ENCODE measurements at places on chromosomes 5 and 9. TPM values are rescaled to one million over a fixed set of nuclear protein-coding genes. Genes with fewer than 3 reads are reported as not detected.

- peak; percentile 19 for DNase-seq
Measured at GRCh38 chr5:80346055-80346454, 26.3 kb downstream of the SPZ1 start.

GRCh38 chr9:121773286-121773953, 122.0 kb downstream of the DAB2IP start:
- DNase-seq: no peak

GRCh38 chr5:102241809-102242421, 54.2 kb downstream of the SLCO4C1 start:
- DNase-seq: no peak

GRCh38 chr5:67405101-67405364, 208.4 kb upstream of the CD180 start:
- no peak for DNase-seq

GRCh38 chr5:88875341-88876234, 7.4 kb downstream of the MEF2C start:
- DNase-seq: no peak

GRCh38 chr5:10036136-10036815, 213.4 kb downstream of the ATPSCKMT start:
- DNase-seq: no peak

DNA sequence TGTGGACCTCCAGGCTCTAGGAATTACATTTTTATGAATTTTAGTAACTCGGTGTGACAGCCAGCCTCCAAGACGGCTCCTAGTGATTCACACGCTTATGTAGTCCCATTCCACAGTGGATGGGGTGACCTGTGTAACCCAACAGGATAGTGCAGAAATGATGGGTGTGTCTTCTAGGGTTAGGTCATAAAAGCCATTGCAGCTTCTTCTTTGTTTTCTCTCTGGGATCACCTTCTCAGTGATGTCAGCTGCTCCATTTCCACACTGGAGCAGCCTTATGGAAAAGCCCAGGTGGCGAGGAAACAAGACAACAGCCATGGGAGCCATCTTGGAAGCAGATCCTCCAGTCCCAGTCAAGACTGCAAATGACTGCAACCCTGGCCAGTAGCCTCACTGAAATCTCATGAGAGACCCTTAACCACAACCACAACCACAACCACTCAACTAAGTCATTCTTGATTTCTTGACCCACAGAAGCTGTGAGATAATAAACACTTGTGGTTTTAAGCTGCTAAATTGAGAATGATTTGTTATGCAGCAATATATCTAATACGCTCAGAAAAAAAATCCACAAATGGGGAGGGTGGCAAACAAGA, 5.1 kb upstream of the GNPDA1 start:
- DNase-seq: no peak

GRCh38 chr5:32683125-32683524, 28.0 kb upstream of the NPR3 start:
- DNase-seq: no peak

The RICTOR gene
- polyA plus RNA-seq: 33.0 TPM

GRCh38 chr9:132627106-132627505, 42.7 kb downstream of the DDX31 start:
- DNase-seq: no peak

The ZMYND19 gene
- polyA plus RNA-seq: 19.5 TPM

GRCh38 chr9:34744295-34745221, 34.6 kb upstream of the CCL21 start:
- DNase-seq: no peak

DNA sequence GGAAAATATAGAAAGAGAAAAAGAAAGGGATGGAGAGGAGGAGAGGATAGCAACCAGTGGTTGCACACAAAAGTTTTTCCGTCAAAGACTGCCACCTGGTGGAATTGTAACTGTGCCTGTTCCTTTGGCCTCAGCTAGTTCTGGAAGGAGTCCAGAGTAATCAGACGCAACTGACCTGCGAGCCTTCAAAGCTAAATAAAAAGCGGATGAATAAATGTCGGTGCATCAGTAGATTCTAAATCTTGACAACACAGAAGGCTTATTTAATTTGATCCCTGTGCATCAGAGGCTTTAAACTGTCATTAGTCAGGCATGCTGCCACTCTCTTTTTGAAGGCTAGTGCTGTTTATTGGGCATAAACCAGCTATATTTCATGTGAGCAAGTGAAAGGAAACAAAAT, 132.9 kb upstream of the ACO1 start:
- peak; percentile 87 for DNase-seq

The MAPKAP1 gene
- polyA plus RNA-seq: 74.5 TPM

- no peak for DNase-seq
Measured at GRCh38 chr5:86565197-86565789, 52.4 kb upstream of the COX7C start.

- DNase-seq: no peak
Measured at GRCh38 chr5:92144824-92145223, 761.7 kb upstream of the ARRDC3 start.

DNA sequence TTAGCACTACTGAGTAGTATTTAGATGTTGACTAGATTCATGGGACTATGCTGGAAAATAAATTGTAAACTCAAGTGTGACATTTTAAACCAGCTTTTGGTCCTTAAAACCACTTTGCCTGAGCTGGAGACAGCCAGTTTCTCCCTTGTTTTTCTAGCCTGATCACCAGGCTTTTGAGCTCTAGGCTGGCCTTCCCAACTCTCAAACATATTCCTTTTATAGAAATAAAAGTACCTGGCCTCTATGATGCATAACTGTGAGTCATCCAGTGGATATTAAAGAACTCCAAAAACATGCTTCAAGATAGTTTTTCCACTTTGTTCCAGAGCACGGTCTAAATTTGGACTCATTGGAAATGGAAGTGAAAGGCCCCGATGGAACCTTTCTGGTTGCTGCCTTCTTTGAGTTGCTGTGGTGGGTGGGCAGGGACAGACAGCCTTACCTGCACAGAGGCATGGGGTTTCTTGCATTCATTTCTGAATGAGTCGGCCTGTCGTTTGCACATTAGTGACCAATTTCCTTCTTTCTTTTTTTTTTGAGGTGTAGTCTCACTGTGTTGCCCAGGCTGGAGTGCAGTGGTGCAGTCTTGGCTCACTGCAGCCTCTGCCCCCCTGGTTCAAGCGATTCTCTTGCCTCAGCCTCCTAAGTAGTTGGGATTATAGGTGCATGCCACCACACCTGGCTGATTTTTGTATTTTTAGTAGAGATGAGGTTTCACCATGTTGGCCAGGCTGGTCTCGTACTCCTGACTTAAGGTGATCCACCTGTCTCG, 43.1 kb downstream of the TRIO start:
- no peak for DNase-seq

The PCDHGB1 gene
- 1.9 TPM for polyA plus RNA-seq

The SOX30 gene
- polyA plus RNA-seq: 0.50 TPM

DNA sequence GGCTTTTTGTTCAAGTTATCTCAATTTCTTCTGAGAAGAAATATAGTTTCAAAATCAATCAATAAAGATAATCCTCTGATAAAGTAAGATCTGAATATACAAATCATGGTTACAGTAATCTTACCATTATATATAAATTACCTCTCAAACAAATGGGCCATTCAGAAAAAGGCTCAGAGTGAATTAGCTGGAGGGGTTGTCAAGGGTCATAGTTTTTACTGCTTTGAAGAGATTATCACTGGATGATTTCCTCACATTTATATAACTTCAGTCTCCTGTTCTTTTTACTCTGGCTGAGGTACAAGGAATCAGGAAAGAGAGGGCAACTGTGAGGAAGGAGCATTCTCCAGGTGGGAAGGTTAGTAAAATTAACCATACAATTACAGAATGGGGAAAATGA, 148.6 kb upstream of the ELL2 start:
- DNase-seq: no peak

- DNase-seq: no peak
Measured at GRCh38 chr9:69131682-69132081, 42.4 kb upstream of the TJP2 start.

The WDR38 gene
- 0.22 TPM for polyA plus RNA-seq

DNA sequence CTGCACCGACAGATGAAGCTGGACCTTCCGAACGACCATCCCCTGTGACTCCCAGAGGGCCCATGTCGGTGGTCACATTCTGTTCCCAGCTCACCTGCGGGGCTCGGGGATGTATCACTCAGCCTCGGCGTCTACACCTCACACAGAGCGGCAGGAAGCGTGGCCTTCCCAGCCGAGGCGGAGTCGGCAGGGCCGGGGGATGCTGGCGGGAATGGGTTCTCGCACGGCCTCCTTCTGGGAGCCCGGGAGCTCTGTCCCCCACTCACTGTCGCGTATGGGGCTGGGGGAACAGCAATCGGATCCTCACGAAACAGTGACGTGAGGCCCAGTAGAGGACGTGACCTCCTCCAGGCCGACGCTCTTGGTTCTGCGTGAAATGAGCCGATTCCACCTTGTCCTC, 20.4 kb downstream of the NACC2 start:
- DNase-seq: no peak

DNA sequence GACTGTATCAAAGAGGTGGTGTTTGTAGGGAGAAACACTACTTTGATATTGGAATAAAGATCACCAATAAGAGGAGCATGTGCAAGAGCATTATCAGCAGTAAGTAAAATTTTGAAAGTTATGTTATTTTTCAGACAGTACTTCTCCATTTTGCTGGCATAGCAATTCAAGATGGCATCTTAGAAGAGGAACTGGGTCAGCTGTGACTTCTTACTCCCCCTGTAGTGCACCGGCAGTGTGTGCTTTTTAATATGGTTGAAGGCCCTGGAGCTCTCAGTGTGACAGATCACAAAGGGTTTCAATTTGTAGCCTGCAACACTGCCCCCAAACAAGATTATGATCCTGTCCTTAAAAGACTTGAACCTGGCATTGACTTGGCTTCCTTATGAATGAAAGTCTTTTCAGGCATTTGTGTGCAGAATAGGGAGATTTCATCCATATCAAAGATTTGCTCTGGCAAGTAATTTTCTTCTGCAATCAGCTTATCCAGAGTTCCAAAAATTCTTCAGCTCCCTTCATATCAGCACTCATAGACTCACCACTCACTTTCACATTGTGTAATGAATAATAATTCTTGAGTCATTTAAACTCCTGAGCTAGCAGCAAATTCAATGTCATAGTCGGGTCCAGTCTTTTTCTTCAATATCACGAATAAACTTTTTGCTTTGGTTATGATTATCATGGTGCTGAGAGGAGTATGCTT, 105.7 kb upstream of the MAMDC2 start:
- DNase-seq: no peak

DNA sequence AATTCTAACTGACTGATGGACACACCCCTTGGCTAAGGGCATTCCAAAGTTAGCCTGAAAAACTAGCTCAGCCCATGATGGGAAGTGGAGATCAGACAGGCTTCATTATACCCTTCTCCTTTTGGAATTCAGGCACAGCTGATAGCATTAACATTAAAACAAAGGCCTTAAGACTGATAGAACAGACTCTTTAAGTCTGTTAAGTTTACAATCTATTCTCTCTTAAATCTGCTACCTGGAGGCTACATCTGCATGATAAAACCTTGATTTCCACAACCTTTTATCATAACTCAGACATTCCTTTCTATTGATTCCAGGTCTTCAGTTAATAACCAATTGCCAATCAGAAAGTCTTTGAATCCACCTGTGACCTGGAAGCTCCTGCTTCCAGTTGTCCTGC, 281.4 kb downstream of the TUSC1 start:
- DNase-seq: no peak

The TMEM252 gene
- 7.7 TPM for polyA plus RNA-seq

GRCh38 chr5:141507387-141508091, 18.7 kb downstream of the PCDHGC5 start:
- no peak for DNase-seq

DNA sequence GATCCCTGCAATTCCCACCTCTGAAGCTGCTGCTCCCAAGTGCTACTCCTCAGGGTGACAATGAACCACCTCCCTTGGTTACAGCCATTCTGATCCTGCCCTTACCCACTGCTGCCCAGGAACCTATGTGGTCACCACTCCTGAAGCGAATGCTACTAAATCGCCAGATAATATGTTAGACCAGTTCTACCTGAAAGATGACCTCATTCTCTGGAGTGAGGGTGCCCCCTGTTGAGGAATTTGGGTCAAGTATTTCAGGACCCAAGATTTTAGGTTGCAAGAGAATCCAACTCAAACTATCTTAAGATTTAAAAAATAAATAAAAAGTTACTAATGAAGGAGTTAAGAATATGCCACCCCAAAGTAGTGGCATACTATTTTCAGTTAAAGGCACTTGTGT, 5.8 kb upstream of the SNAPC3 start:
- DNase-seq: peak; percentile 43

DNA sequence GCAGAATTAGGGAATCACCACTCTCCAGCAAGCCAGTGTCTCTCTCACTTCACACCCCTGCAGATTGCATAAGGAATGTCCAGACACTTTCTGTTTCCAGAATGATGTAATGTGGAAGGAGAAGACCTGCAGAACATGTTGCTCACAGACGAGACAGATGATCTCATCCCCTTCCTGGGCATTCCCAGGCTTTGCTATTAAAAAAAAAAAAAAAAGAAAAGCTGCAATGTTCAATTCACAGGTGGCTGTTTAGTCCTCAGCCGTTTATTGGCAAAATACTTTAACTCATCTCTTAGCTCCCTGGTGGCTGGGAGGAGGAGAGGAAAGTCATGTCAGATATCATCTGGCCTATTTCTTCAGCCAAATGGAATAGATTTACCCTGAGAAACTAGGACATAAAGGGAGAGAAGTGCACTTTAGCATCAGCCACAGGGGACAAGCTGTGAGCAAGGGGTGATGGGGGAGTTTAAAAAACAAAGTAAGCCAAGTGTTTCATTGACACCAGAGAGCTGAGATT, 95.9 kb upstream of the TNC start:
- DNase-seq: no peak

The PCDHB13 gene
- polyA plus RNA-seq: 9.3 TPM

GRCh38 chr5:74530326-74531050, 110.0 kb downstream of the ENC1 start:
- no peak for DNase-seq

The CDH9 gene
- 21.8 TPM for polyA plus RNA-seq

- no peak for DNase-seq
Measured at GRCh38 chr9:125137200-125137599, 6.1 kb downstream of the SCAI start.

The FOXD4L5 gene
- polyA plus RNA-seq: 0.27 TPM

- DNase-seq: peak; percentile 77
Measured at GRCh38 chr5:159444441-159445082, 114.3 kb upstream of the IL12B start.

The WDR31 gene
- polyA plus RNA-seq: 7.7 TPM

The SLC36A3 gene
- polyA plus RNA-seq: not detected

GRCh38 chr5:150400316-150401075, 12.2 kb downstream of the CD74 start:
- no peak for DNase-seq

GRCh38 chr5:157976429-157976828, 117.5 kb upstream of the CLINT1 start:
- no peak for DNase-seq

GRCh38 chr5:97644896-97645295, 461.8 kb upstream of the RIOK2 start:
- no peak for DNase-seq

Data from left kidney (tissue), 8 donors.